ENCODE measurements at places on chromosomes 12 and 14.

DNA sequence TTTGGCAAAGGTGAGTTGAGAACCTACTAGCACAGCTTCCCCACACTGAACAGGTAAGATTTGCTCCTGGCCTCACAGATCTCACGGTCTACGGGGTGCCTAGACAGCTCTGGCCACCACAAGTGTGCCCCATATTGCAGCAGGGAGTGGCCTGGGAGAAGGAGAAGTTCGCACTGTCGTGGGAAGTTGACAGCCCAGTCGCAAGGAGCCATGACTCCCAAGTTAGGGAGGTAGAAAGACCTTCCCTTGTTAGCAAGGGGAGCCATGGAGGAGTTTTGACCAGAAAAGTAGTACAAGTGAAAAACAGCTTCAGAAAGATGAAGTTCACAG, 316.3 kb downstream of the BCL11B start:
- no peak for DNase-seq

DNA sequence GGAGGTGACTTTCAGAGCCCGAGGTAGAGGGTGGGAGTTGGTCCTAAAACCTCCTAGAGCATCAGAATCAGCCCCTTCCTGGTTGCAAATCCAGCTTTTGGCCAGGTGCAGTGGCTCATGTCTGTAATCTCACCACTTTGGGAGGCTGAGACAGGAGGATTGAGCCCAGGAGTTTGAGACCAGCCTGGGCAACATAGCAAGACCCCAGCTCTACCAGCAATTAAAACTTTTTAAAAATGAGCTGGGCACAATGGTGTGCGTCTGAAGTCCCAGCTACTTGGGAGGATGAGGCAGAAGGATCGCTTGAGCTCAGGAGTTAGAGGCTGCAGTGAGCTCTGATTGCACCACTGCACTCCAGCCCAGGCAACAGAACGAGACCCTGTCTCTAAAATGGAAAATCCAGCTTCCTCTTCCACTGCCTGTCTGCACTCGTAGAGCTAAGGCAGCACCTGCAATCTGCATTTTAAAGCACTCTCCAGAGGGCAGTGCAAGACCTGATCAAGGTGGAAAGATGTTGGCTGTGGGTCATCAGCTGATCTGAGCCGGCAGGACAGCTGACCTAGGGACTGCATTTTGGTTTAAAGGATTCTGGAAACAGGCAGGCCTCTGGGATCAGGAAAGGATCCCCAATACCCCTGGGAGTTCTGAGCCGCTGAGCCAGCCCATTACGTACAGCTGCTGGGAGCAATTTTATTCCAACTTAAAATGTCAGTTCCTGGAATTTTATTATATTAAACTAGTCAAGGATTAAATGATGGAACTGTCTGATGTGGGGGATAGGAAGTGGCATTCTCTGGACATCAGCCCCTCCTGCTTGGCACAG, 1.8 kb upstream of the TESC start:
- DNase-seq, result peak; percentile 13

- no peak for DNase-seq
Measured at GRCh38 chr12:43282106-43282505, 269.9 kb downstream of the ADAMTS20 start.

GRCh38 chr14:60064491-60065072, 27.1 kb upstream of the PCNX4 start:
- DNase-seq, result no peak

DNA sequence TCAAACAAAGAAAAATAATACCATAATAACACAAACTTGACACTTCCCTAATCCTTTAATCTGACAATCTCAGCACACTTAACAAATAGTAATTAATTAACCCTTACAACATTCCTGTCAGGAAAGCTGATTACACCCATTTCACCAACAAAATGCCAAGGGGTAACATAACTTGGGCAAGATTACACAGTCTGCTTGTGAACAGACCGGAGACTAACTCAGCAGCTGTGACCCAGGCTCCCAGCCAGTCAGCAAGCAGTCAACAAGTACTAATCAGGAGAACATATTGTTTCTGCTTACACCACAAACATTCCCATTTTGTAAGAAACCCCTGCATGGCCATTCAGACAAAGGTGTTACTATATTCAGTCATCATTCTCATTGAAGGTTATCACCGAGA, 592.5 kb upstream of the FLRT2 start:
- DNase-seq, result peak; percentile 79

GRCh38 chr14:92844204-92844603, 50.1 kb downstream of the GOLGA5 start:
- DNase-seq, result no peak

DNA sequence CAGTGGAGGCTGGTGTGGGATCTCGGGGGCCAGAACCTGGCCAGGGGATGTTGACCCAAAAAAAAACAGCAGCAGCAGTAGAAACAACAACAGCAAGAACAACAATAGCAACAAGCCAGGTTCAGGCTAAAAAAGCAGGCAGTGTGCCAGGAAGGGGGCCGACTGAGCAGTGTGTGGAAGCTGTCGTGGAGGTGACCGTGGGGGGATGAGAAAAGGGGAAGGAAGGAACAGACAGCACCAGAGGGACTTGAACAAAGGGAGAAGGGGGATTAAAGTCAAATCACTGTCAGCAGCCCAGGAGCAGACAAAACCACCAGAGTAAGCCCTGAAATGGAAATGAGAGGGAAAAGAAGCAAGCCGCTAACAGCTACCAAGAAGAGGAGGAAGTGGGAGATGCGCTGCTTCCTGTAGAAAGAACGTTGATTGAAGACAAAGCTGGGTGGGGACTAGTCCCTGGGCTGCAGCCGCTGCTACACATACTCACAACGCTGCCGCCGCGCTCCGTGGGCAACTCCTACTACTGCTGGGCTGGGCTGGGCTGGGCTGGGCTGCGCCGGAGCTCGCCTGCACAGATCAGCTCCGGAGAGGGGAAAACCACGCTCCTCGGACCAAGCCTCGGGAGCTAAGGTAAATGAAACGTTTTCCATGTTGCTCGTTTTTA, at the start of gene GNG2:
GNG2 (plus strand) TSS at position 449 of the 661 bp plus-strand sequence. CDS start 90,067 bp downstream, outside the sequence.
- peak; percentile 36 for DNase-seq

GRCh38 chr12:111578971-111579340, 20.2 kb downstream of the ATXN2 start:
- DNase-seq, result no peak

- DNase-seq, result no peak
Measured at GRCh38 chr12:95184121-95184520, 33.1 kb downstream of the FGD6 start.

GRCh38 chr12:75975702-75976101, 55.9 kb downstream of the PHLDA1 start:
- DNase-seq, result no peak

DNA sequence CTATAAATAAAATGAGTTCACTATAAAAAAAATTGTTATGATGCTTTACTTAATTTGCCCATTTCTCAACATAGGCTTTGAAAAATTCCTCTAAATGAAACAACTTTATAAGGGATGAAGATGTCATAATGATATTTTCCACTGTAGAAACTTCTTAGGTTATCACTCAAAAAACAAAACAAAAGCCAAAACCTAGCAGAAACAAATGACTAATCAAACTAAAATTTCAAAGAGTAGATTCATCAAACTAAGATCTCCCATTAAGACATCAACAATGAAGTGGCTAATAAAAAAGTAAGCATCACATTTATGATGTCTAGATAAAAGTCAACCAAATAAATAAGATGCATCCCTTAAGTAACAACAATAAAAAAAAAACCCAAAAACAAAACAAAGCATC, 36.9 kb upstream of the TTC7B start:
- no peak for DNase-seq

GRCh38 chr12:124771462-124772288, 92.0 kb downstream of the SCARB1 start:
- DNase-seq, result peak; percentile 62

DNA sequence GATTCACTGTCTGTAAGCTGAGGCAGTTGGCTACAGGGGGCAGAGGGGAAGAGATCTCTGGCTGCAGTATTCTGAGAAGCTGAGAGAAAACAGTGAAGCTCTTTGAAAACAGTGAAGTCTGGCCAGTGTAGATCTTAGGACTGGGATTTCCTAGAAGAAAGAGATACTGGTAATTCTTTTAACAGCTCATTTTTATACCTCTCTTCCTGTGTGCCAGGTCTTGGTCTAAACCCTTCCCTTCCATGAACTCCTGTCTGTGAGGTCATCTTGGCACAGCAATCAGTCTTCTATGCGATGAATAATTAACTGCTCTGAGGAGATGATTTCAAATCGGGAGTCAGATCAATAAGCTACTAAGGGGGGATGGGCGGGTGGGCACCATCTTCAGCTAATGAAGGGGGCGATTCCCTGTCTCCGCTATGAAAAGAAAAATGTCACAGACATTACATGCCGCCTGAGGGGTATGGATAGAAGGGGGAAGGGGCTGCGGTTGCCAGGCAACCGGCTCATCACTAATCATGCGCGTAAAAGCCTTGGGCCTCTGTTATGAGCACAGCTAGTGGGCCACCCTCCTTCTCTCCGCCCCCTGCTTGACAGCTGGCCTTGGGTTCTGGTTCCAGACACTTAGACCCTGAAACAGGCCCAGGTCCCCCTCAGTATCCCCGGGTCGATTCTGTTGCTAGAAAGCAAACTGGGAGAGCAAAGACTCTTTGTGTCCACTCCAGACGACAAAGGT, 75.3 kb upstream of the CEP83 start:
- DNase-seq, result no peak

DNA sequence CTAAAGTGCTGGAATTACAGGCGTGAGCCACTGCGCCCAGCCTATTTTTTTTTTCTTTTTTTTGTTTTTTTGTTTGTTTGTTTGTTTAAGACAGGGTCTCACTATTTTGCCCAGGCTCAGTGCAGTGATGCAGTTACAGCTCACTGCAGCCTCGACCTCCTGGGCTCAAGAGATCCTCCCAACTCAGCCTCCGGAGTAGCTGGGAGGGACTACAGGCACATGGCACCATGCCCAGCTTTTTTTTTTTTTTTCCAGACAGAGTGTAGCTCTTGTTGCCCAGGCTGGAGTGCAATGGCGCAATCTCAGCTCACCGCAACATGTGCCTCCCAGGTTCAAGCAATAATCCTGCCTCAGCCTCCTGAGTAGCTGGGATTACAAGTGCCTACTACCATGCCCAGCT, 5.8 kb upstream of the ITFG2 start:
- DNase-seq, result no peak

GRCh38 chr14:51824191-51824590, 36.2 kb upstream of the GNG2 start:
- no peak for DNase-seq

GRCh38 chr14:69987406-69988121, 108.3 kb downstream of the SMOC1 start:
- no peak for DNase-seq

DNA sequence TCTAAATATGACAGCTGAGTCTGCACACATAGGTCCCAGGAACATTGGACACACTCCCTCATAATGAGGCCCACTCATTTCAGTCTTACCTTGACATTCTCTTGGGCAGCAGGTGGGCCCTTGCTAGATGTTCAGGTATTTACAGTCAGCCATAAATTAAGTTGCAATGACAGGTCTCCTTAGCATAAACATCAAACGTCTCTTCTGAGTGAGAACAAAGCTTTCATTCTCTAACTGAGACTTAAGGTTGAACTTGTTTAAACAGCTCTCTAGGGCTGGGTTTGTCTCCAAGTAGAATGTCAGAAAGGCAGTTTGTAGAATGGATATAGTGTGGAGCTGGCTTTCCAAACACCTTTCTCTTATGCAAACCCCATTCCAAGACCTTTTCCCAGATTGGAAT, 10.3 kb downstream of the ACVR1B start:
- DNase-seq, result no peak

DNA sequence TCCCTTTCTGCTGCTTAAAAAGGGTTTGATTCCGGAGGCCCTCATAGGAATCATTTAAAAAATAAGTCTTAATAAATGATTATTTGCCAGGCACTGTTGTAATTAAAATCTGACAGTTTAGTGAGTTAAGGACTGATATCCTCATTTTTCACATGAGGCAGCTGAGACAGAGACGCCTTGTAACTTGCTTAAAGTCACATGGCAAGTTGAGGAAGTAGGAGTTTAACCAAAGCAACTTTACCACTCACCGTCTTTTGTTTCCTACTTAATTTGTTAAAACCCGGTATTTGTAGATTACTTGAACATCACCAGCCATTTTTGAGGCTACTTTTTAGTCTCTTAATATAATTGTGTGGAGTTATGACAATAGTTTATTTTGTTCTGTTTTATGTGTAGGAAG, 2.4 kb downstream of the TIGAR start:
- no peak for DNase-seq

GRCh38 chr12:103102225-103102744, 144.8 kb downstream of the ASCL1 start:
- no peak for DNase-seq

DNA sequence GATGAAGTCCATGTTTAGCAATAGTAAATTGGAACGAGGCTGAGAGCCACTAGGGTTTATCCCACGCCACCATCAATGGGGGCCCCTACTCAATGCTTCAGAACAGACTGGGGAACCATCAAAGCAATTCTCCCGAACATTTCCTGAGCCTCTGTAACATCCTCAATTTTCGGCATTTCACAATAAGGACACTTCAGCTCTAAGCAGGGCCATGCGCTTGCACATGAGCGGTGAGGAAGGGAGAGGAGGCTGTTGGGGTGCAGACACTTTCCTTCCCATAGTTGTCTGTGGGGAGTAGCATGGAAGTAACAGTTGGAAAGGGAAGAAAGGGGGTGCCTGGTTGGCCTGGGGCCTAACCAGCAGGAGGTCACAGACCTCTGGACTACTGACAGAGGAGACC, 129.9 kb upstream of the PRMT8 start:
- DNase-seq, result no peak

DNA sequence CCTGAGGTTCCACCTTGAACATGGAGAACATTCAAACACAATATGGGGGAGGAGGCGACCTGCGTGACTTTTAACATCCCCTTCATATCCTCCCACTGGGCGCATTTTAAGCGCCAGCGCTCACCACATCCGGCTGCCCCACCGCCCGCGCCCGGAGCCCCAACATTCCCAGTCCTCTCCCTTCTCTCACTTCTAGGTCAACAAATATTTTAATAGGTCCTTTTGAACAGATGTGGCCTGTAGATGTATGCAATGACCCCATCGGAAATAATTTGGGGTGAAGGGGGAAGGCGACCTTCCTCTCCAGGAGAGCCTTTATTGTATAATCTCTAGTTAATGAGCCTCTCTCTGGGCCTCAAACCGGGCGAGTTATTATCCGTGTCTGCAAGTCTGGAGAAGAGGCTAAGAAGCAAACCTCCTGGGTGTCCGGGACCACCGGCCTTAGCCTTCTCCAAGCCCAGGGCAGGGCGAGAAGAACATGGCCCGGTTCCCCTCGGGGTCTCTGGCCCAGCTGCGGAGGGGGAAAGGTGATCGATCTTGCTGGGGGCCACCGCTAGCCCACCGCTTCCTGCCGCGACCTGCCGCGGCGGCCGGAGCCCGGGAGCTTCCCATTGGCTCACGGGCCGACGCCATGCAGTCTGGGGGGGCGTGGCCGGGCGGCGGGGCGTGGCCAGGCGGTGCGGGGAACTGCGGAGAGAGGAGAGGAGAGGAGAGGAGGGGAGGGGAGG, 83.2 kb upstream of the HMGA2 start:
- DNase-seq, result peak; percentile 13

DNA sequence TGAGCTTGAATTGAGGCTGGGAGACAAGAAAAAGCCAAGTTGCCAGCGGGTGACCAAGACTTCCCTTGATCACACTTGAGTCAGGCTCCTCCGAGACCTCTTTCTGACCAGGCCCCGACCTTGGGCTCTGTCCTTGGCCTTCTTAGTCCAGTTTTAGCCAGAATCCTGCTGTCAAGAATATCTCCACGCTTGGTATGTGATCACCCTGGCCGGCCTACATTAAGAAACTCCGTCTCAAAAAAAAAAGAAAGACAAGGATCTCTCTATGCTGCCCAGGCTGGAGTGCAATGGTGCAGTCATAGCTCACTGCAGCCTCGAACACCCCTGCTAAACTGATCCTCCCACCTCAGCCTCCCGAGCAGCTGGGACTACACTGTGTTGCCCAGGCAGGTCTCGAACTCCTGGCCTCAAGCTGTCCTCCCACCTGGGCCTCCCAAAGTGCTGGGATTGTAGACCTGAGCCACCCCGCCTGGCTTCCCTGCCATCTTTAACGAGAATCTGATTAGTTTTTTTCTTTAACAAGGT, 1.0 kb upstream of the ITPK1 start:
- no peak for DNase-seq

Measured in NCI-H2171 (cell line).